ENCODE measurements at places on chromosomes 13 and 19.
A peak's percentile ranks its signal among the peaks of the same experiment; 100 is the strongest.

- DNase-seq, result no peak
Observed at GRCh38 chr13:75437582-75438318, 44.2 kb downstream of the TBC1D4 start.

DNA sequence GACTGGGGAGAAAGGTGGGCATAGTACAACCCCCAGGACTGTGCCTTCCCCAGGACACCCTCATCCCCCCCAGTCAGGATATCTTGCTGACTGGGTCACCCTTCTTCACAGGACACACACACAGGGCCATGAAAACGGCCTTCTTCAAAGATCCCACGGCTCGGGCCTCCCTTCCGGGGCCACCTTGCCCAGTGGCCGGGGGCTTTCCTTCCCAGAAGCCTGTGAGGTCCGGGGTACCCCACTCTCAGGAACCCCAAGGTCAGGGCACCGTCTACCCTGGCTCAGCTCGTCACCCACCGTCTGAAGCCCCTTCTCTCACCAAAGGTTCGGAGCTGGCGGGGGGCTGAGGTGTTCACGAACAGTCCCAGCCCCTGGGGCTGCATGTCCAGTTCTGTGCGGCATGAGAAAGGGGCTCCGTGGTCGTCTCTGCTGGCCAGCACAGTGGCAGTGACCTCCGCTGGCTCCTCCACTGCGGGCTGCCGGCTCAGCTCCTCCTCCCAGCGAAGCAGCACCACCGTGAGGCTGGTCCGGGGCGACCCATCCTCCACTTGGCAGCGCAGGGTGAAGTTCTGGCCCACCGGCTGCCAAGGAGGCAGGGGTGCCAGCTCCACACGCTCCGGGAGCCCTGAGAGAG lies 2.1 kb upstream of the RAVER1 start:
- no peak for DNase-seq

DNA sequence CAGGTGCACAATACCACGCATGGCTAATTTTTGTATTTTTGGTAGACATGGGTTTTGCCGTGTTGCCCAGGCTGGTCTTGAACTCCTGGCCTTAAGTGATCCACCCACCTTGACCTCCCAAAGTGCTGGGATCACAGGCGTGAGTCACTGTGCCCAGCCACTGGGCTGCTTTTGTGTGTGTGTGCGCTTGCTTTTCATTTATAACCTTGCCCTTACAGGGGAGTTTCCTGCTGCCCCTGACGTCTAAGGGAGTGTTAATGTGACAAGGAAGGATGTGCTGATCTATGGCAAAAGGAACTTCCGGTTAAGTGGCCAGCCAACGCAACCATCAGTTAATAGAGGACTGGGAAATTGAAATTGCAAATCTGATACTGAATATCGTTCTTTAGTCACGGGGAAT lies 57.7 kb downstream of the ING1 start:
- DNase-seq, result no peak

DNA sequence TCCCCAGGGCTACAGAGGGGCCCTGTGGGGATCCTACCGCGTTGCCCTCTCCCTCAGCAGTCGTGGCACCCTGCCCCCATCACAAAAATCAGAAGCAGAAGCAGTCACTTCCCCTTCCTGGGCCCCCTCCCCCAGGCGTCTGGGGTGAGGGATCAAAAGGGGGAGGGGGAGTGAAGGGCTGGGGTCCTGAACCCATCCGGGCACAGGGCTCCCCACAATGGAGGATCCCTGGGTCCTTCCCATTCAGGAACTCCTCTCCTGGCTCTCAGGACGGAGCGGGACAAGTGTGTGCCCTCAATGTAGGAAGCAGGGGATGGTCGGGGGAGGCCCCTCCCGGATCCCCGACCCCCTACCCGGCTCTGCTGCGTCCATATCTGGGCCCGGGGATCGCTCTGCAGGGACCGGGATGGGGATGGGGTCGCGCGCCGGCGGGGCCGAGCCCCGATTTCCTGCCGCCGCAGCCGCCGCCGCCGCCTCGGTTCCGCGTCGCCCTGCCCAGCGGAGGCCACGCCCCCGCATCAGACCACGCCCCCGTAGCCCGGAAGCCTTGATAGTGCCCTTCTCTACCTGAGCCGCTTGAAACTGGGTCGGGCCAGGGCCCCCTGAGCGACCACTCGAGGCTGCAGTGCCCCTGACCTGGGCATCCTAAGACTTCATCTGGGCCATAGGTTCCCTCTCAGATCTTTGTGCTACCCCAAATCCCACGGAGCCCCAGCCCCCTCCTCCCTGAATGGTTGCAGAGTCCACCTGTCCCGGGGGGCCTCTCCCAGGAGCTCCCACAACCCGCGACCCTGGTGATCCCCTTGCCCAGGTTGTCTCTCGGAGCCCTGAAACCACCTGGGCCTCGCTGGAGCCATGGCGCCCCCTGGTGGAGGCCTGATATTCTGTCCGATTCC lies at the start of gene GMIP:
Gene GMIP, minus strand, starts transcription at position 500 of the 896 bp plus-strand sequence. Its CDS starts 128 bp downstream, at position 372.
- peak; percentile 82 for DNase-seq

GRCh38 chr13:32261567-32261966 lies 53.6 kb downstream of the ZAR1L start:
- no peak for DNase-seq
